ENCODE measurements at places on chromosomes 5 and 9.

GRCh38 chr5:8521991-8522390, 653.0 kb downstream of the MTRR start:
- DNase-seq, result no peak

- DNase-seq, result no peak
Measured at GRCh38 chr9:34651321-34651720, 664 bp upstream of the IL11RA start.

GRCh38 chr5:12292610-12293204, 388.5 kb upstream of the CTNND2 start:
- no peak for DNase-seq

DNA sequence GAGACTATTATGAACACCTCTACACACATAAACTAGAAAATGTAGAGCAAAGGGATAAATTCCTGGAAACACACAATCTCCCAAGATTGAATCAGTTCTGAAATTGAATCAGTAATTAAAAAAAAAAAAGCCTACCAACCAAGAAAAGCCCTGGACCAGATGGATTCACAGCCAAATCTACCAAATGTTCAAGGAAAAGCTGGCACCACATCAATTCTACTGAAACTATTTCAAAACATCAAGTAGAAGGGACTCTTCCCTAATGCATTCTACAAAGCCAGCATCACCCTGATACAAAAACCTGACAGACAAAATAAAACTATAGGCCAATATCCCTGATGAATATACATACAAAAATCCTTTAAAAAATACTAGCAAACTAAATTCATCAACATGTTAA, 25.4 kb upstream of the GRXCR2 start:
- DNase-seq, result no peak

- DNase-seq, result no peak
Measured at GRCh38 chr9:133269537-133270362, 5.3 kb downstream of the ABO start.

- no peak for DNase-seq
Measured at GRCh38 chr5:982377-983237, 26.0 kb upstream of the NKD2 start.

DNA sequence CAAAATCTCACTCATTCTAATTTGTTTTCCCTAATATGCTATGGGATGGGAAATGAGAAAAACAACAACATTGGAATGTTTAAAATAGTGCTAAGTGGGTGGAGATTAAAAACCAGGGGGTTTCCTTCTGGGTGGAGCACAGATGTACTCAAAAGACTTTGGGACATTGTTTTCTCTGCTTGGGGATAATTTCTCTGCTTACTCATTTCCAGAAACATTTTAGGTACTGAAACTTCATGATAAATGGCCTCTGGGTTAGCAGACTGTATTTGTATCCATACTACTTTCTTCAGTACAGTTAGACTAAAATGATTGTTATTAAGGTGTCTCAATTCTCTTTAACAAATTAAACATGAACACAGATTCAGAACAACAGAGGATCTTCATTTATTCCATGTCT, 17.4 kb downstream of the ELOVL7 start:
- DNase-seq, result no peak

- DNase-seq, result no peak
Measured at GRCh38 chr9:112858625-112859147, 32.0 kb downstream of the SLC46A2 start.
